Suprapubic skin (tissue), 4 donors: ENCODE measurements at places on chromosomes 11 and 22. TPM values are rescaled to one million over a fixed set of nuclear protein-coding genes. Genes with fewer than 3 reads are reported as not detected.

HTR3B gene
- total RNA-seq: not detected

RAPSN gene
- total RNA-seq: not detected

NUCB2 gene
- total RNA-seq: 34.1 TPM

SLC37A2 gene
- total RNA-seq: 67.3 TPM

DEPDC7 gene
- 5.0 TPM for total RNA-seq

MOGAT2 gene
- total RNA-seq: 4.5 TPM

OR8J1 gene
- total RNA-seq: not detected

ANO1 gene
- total RNA-seq: 133 TPM

KDM4D gene
- 1.3 TPM for total RNA-seq

ELFN2 gene
- 0.10 TPM for total RNA-seq

PKNOX2 gene
- 4.5 TPM for total RNA-seq

WBP2NL gene
- total RNA-seq: 9.6 TPM

TSPAN32 gene
- total RNA-seq: not detected

RAB6A gene
- 89.7 TPM for total RNA-seq

UBQLNL gene
- total RNA-seq: 1.9 TPM
